Naive thymus-derived CD4-positive, alpha-beta T cell (primary cell): ENCODE measurements at places on chromosomes 1 and 21.

- no peak for DNase-seq
- H3K4me3 ChIP-seq: no peak overlapping the region
- no peaks in the 10 kb centered on the region for H3K36me3 ChIP-seq
- no peak overlapping the region for H3K27ac ChIP-seq
These were observed 7.0 kb downstream of the TCHH start for GRCh38 chr1:152107984-152108881.

DNA sequence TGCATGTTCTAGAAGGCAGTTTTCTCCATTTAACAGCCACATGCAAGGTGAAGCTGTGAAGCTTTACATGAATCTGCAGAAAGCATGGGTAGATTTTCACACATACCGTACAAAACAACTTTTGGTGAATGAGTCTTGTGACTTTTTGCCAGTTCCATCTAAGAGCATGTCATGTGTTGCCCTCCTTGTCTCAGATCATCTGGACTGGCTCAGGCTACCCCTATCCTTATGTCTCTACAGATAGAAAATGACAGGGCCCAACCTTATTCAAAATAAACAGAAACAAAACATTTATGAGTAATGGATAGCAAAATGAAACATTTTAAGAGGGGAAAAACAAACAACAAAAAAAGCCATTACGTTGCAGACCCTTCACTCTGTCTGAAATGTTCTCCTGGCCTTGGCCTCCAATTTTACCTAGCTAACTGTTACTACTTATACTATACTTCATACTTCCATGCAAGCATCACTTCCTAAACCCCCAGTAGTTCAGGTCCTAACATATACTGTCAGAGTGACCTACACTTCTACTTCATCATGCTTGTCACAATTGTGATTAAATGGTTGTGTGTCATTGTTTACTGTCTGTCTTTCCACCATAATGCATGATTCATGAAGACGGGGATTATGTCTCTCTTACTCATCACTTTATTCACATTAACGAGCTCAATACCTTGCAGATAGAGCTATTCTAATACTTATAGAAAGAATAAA is 39.0 kb downstream of the LRRC8C start:
- H3K4me1 ChIP-seq: peaks cover 46% of the 10 kb centered on the region
- no peaks in the 10 kb centered on the region for H3K27me3 ChIP-seq
- no peak for DNase-seq

DNA sequence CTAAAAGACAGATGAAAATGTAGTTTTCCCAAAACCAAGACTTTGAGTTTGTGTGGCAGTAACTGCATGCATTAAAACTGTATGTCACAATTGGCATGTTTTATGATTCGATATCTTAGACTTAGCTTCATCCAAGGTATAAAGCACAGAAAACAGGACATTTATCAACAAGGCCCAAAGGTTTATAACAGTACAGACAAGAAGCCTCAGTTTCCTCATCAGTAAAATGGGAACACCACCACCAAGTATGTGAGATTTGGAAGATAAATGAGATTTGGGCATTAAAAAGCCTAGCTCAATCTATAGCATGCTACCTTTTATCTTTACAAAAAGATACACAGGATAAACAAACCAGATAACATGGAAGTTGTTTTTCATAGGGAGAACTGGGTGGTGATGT is 128.5 kb downstream of the DAB1 start:
- H3K27ac ChIP-seq: no peak overlapping the region
- no peak overlapping the region for H3K4me3 ChIP-seq
- DNase-seq: no peak
- H3K4me1 ChIP-seq: no peaks in the 10 kb centered on the region

DNA sequence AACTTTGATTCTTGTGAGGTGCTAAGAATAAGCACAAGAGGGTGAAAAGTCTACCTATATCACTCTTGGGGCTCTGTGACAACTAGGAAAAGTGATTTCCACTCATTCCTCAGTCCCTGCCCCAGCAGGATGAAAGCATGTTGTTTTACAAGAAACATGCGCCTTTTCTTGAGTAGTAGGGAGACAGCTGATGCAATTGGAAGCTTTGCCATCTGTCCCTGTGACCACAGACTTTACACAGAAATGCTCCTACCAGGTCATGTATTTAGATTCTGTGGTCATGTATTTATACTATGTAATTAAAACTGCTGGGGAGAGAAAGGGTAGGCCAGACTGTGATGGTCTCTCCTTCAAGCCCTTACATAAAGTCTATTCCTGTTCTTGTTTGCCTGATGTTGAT is 445.5 kb downstream of the PTPRC start:
- H3K4me3 ChIP-seq: no peak overlapping the region
- no peaks in the 10 kb centered on the region for H3K36me3 ChIP-seq
- H3K4me1 ChIP-seq: peaks cover 6% of the 10 kb centered on the region
- DNase-seq: no peak
- H3K27ac ChIP-seq: no peak overlapping the region
- H3K27me3 ChIP-seq: no peaks in the 10 kb centered on the region

- no peaks in the 10 kb centered on the region for H3K27me3 ChIP-seq
- H3K36me3 ChIP-seq: no peaks in the 10 kb centered on the region
- H3K4me1 ChIP-seq: no peaks in the 10 kb centered on the region
- DNase-seq: no peak
- H3K27ac ChIP-seq: no peak overlapping the region
- no peak overlapping the region for H3K4me3 ChIP-seq
These were observed 38.9 kb downstream of the ZC3H11B start for GRCh38 chr1:219573960-219574359.

DNA sequence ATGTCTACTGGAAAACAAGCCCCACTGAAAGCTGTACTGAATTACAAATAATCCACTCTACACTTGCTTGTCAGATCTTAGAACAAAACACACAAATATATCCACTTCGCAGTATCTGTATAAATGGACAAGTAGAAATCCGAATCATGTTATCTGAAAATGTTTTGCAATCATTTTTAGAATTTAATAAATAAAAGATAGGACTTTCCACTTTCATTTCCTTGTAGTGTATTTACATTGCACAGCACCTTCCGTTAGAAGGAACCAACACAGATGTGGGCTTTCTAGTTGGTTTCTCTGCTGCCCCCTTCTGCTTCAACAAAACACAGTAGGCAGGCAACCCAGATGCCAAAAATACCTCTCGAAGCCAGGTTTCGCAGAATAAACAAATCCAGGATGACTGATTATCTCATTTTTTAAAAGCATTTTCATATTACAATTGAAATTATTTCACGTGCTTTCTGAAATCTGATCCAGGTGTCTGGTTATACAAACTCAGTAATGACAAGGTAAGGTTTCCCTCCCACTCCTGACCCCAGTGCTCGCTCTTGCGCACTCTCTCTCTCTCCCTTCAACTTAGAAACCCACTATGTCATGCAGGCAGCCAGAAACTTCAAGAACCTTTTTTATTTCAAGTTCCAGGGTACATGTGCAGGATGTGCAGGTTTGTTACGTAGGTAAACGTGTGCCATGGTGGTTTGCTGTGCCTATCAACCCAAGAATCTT is 389.9 kb downstream of the SMYD3 start:
- peak overlapping the region; percentile 69 for H3K27ac ChIP-seq
- peak overlapping the region; percentile 34 for H3K4me3 ChIP-seq
- peaks cover 6% of the 10 kb centered on the region for H3K4me1 ChIP-seq
- DNase-seq: no peak

GRCh38 chr21:29018540-29018939 is 609 bp downstream of the RWDD2B start:
- DNase-seq: no peak
- peak overlapping the region; percentile 87 for H3K27ac ChIP-seq
- no peaks in the 10 kb centered on the region for H3K27me3 ChIP-seq
- peaks cover 33% of the 10 kb centered on the region for H3K4me1 ChIP-seq

GRCh38 chr1:8424539-8425116 is 106.7 kb downstream of the SLC45A1 start:
- peaks cover 7% of the 10 kb centered on the region for H3K36me3 ChIP-seq
- peak overlapping the region; percentile 50 for H3K4me3 ChIP-seq
- H3K27me3 ChIP-seq: no peaks in the 10 kb centered on the region
- H3K27ac ChIP-seq: peak overlapping the region; percentile 75
- peak; percentile 75 for DNase-seq

DNA sequence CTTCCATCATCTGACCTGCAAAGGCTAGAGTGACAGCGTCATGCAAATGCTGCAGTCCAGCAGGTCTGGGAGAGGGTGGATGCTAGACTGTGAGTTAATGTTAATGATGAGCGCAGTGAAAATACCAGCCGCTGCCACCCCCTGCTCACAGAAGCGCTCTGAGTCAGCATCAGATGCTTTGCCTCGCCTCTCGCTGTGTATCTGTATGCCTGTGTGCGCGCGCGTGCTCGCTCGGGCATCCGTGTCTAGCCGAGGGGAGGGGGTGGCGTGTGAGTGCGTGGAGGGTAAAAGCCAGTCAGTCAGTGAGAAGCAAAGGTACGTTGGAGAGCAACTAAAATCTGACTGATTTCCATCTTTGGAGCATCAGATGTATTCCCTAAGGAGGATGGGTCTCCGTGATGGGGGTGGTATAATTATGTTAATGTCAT is 858.7 kb downstream of the USP25 start:
- H3K4me3 ChIP-seq: no peak overlapping the region
- DNase-seq: no peak
- H3K4me1 ChIP-seq: no peaks in the 10 kb centered on the region

DNA sequence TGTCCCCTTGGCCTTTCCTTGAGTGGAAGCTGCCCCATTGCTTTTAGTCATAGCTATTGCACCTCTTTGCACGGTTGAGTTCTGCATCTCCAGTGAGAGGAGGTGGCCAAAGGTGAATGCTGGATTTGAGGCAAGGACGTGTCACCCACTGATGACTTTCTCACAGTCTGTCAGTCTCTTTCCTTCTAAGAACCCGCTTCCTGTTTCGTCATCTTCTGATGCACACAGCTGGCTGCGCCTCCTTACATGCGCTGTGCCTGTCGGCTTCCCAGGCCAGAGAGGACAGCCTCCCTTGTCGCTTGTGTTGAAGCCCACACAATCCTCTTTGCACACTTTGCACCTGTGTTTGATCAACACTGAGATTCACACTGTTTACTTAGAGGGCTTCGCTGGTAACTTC is 41.8 kb upstream of the PWP2 start:
- peaks cover 52% of the 10 kb centered on the region for H3K36me3 ChIP-seq
- H3K4me1 ChIP-seq: peaks cover 19% of the 10 kb centered on the region
- peak; percentile 90 for DNase-seq
- H3K4me3 ChIP-seq: no peak overlapping the region
- H3K27me3 ChIP-seq: no peaks in the 10 kb centered on the region
